DMS79 (cell line): ENCODE measurements at places on chromosomes 12 and 14.
A peak's percentile ranks its signal among the peaks of the same experiment; 100 is the strongest.

GRCh38 chr12:96225044-96225855 lies 31.1 kb downstream of the ELK3 start:
- peak; percentile 24 for DNase-seq

DNA sequence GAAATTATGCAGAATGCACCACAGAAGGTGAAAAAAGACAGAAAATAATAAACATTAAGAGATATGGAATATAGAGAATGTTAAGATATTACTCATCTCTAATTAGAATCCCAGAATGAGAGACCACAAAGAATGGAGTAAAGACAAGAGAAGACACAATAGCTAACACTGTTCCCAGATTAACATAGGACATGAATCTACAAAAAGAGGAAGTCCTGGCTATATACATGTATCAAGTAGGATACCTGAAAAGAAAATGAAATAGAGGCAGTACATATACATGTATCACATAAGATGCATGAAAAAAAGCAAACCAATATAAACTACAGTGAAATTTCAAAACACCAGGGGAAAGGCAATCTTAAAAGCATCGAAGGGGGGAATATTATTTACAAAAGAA lies 5.6 kb upstream of the EPS8 start:
- DNase-seq = no peak

GRCh38 chr14:53946404-53947093 lies 10.1 kb downstream of the BMP4 start:
- DNase-seq = no peak

DNA sequence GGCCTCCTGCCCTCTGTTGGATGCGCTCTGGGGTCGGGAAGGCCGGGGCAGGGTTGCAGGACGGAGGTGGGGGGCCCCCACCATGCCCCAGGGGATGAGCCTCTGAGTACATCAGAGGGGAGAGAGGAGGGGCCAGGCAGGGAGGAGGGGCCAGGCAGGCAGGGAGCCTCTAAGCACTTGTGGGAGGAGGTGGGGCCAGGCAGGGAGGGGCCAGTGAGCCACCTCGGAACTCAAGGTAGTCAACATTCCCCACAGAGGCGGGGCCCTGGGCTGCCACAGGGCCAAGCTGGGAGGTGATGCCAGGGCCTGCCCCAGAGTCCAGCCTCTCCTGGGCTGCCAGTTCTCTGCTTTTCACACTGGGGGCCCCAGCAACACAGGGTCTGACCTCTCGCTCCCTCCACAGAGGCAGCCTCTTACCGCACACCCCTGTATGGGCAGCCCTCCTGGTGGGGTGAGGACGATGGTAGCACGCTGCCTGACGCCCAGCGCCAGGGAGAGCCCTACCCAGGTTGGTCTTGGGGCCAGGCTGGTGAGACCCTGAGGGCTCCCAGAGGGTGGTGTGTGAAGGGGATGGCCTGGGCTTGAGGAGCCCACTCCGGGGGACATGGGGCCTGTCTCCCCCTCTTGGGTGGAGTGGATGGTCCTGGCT lies 17.4 kb downstream of the CEP170B start:
- DNase-seq = peak; percentile 14

GRCh38 chr12:123655420-123655819 lies 15.5 kb upstream of the TCTN2 start:
- no peak for DNase-seq

GRCh38 chr12:113757221-113758002 lies 208.7 kb downstream of the RBM19 start:
- peak; percentile 73 for DNase-seq

DNA sequence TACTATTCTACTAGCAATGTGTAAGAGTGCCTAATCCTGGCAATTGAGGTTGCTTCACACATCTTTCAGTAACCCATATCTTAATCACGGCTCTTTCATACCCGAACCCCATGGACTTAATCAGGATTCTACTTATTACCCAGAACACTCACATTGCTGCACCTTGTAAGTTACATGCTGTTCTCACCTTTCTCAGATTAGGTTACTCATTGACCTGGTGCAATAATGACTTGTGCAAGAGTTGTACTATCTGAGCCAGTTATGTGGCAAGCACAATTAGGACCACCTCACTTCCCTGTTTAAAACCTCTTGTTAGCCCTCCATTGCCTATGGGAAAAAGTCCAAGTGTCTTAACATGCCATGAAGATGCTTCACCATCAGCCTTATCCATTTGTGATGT lies 306.7 kb upstream of the E2F7 start:
- DNase-seq = no peak

DNA sequence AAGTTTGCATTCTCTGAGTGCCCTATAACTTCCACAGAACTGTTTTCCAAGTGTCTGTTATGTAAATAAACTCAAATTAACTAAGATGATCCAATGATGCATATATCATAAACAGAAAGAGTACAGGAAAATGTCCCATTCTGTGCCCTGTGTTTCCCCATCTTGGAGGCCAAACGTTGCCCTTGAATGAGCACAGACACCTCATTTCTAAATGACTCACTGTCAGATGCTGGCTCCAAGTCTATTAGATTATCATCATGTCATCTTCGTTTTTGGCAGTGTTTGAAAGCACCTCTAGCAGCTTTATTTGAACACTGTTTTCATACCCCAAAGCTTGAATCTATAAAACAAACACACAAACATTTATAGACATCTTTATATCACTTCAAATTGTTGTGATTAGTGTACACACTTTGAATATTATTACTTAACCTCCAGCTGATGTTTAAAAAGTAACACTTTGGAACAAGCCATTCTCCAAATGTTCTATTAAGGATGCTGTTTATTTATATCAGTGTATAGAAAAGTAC lies 424.2 kb downstream of the NOVA1 start:
- no peak for DNase-seq

DNA sequence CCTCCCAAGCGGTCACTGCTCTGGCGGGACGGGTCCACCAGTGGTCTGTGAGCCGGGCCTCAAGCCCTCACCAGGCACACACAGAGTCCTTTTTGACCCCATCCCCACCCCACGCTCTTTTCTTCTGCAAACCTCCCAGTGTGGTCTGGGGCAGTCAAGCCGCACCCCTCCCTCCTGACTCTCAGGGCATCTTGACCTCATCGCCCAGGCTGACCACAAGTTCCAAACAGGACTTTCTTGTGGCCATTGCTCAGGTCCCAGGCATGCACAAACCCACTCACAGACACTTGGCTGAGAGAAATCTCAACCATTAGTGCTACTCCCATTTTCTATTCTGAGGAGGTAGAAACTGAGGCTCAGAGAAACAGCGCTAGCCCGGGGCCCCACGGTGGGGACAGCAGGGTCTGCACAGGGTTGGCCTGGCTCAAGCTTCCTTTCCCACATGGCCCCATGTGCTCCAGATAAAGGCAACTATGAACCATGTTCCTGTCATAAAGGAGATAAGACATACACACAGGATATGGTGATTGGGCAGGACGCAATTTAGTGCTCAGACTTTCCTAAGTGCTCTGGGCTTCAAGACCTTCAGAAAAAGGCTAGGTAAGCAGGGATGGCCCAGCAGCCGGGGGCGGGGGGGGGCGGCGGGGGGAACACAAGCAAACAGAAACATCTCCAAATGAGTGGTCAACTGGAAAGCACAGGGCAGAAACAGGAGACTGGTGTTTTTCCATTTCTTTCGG lies 69.6 kb downstream of the ITPK1 start:
- no peak for DNase-seq

GRCh38 chr14:66291756-66292155 lies 194.4 kb upstream of the CCDC196 start:
- no peak for DNase-seq

DNA sequence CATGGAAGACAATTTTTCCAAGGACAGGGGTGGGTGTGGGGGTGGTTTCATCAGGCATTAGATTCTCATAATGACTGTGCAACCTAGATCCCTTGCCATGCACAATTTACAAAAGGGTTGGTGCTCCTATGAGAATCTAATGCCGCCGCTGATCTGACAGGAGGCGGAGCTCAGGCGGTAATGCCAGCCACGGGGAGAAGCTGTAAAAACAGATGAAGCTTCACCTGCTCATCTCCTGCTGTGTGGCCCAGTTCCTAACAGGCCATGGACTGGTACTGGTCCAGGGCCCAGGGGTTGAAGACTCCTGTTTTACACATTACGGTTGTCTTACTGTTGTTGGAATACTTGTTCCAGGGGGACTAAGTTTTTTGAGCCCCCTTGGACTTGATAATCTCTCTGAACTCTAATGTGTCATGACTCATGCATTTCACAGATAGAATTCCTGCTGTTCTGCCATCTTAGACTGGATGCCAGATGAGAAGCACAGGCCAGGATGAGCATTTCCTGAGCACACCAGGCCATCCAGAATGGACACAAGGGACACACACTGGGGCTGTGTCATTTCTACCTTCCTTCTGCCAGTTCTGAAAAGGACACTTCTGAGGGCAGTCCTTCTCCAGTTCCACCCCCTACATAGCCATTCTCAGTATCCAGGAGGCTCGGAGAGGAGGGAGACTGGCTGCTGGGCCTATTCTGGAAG lies 5.8 kb downstream of the PLEKHD1 start:
- DNase-seq = no peak

DNA sequence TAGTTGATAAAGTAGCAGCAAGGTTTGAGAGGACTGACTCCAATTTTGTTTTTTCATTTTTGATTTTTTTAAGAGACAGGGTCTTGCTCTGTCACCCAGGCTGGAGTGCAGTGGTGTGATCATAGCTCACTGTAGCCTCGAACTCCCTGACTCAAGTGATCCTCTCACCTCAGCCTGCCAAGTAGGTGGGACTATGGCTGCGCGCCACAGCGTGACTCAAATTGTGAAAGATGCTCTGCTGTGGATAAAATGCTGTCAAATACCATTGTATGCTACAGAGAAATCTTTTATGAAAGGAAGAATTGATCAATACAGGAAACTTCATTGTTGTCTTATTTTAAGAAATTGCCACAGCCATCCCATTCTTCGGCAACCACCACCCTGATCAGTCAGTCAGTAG lies 48.3 kb downstream of the SCN8A start:
- no peak for DNase-seq

- DNase-seq = peak; percentile 22
These were observed 48.5 kb upstream of the TSPAN11 start for GRCh38 chr12:30878024-30878423.

- DNase-seq = no peak
These were observed 65.5 kb downstream of the PELI2 start for GRCh38 chr14:56183631-56184157.

DNA sequence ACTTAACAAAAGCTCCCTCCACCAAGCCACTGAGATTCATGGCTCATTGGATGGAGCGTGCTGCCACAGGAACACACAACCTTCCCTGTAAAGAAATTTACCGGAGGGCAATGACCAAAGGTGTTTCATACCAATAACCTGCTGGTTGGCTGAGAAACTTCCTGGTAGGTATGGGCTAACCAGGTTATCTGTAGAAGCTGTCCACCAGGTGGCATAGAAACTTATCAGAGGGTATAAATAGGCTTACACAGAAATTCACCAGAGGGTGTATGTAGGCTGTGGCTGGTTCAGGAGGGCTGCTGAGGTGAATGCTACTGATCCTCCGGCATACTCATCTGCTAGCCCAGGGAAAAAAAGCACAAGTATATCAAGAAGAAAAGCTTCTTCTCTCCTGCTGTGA lies 27.1 kb upstream of the MTERF2 start:
- no peak for DNase-seq

DNA sequence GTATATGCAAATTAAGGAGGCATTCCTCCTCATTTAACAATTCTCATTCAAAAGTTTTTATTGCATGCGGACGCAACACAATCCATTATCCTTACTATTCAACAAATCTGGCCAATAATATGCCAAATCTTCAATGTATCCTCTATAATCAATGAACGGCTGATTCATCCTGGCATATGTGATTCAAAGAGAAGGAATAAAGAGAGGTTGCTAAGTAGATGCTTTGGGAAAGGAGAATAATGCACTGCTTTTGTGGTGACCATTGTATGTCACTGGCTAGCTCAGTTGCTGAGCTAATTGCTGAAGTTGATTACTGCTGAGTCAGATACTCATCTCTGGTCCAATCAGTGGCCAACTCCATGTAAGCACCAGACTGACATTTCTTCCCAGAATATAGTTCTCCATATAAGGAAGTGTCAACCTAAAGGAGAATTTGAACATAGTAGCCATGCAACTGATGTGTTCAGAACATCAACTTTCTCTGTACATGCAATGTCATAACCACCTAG lies 148.0 kb downstream of the PDZRN4 start:
- no peak for DNase-seq

- DNase-seq = no peak
These were observed 287.2 kb upstream of the KITLG start for GRCh38 chr12:88867510-88867909.
